Thymus (tissue), 14 donors: ENCODE measurements at places on chromosomes 4 and X.

DNA sequence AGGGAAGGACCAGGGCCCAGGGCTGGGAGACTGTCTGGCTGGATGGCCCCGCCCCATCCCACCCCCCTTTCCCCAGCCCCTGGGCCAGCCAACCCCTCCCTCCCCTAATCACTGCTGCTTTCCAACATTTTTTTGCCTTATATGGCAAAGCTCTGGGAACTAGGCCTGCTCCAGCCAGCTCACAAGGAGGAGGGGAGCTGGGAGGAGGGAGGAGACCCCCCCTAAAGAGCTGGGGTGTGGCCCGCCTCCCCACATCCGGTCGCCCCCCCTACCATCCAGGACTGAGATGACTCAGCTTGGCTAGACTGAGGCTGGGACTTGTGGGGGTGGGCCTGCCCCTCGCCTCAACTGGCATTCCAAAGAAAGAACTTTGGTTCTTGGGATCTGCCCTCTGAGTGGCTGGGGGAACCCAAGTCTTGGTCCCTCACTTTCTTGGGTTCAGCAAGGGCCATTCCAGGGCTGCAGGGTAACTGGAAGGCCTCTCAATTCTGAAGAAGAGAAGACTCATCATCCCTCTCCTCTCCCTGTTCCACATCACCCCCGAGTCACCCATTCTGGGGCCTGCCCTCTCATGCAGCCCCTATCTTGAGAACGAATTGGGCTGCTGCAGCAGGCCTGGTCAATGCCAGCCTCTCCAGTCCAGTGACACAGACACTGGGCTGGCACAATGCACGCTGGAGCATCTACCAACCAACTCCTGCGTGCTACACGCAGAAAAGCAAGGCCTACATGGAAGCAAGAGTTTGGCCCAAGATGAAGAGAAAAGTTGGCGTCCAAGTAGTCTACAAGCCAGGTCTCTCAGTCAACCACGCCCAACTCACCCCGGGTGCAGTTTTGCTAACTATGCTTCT, 4.8 kb downstream of the FLNA start:
- DNase-seq, result no peak

GRCh38 chr4:57544811-57545654, 434.8 kb upstream of the IGFBP7 start:
- DNase-seq, result no peak

DNA sequence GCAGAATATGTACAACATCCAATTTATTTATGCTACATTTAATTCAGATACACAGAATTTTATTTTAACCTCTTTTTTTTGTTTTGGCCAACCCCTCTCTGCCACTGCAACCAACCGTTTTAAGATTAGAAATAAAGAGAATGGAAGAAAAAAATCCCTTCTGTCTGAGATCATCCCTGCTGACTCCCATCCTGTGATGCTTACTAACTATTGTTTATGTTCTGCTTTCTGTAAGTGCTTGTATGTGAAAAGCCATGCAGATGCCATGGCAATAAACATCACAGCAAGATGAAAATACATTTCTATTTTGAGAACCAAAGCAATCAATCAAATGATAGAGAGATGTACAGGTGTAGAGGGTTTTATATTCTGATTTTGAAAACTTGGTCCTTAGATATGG, 70.1 kb downstream of the GABRB1 start:
- DNase-seq, result no peak

GRCh38 chr4:113824396-113824795, 62.9 kb upstream of the CAMK2D start:
- DNase-seq, result no peak

DNA sequence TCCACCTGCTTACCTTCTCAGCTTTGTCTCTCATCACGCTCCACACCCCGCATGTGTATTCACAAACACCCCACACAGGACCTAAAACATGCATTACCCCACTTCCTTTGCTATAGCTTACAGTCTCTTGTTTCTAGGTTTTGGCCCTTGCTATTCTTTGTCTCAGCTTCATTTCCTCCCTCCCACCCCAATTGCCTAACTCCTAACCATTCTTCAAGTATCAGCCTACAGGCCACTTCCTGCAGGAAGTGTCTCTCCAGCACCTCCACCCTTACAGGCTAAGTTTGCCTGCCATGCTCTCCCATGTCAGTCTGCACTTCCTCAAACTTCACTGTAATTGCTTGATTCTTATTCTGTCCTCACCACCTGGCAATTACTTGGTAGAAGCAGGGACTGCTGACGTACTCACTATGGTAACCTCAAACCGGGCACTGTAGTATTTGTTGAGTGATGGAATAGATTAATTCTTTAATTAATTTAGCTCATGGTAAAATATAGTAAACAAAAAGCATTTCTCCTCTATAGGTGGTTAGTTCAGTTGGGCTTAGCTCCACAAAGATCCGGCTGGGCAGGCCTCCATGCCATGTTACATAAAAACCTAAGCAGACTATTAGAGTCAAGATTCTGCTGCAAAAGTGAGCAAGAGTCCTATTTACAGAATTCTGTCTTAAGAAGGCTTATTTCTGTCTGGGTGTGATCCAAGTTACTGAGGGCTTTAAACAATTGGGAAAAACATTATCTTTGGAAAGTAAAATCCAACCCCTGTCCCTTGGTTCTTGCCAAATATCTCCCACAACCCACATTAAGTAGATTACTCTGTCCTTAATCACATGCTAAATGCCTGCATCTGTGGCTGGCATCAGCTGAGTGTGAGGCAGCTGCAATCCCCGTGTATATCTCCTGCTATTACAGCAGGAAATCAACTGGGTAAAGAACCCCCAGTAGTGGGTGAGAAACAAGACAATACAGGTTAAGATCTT, 124.7 kb upstream of the CPEB2 start:
- no peak for DNase-seq

DNA sequence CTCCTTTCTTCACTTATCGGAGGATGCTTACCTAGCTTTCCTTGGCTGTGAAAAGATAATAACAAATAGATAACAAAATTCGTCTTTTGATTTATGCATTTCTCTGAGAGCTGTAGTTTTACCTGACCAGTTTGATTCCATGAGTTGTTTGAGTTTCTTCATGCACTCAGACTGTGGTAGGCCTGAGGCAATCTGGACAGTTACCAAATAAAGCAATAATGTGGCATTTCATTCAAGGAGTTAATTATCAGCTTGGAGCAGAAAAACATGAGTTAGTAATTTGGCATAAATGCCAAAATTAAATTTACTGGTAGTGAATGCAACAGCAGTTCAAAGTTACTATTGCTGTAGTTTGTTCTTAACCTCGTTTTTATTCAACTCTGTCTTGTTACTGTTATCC, 53.5 kb downstream of the FABP2 start:
- DNase-seq, result no peak

DNA sequence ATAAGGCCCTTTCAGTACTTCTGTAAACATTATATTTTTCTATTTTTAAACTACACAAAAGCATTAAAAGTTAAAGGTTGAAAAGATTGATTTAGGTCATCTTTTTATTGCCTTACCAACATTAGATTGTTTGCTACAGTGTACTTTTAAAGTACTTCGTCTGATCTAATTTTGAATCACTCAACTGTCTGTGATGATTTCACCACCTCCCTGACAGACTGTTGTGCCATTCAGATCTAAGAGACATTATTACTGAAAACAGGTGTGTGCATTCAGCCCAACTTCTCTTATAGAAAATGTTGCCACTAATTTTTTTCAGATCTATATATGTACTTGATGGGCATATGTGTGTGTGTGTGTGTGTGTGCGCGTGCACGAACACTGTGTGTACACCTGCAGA, 39.3 kb downstream of the GASK1B start:
- no peak for DNase-seq

DNA sequence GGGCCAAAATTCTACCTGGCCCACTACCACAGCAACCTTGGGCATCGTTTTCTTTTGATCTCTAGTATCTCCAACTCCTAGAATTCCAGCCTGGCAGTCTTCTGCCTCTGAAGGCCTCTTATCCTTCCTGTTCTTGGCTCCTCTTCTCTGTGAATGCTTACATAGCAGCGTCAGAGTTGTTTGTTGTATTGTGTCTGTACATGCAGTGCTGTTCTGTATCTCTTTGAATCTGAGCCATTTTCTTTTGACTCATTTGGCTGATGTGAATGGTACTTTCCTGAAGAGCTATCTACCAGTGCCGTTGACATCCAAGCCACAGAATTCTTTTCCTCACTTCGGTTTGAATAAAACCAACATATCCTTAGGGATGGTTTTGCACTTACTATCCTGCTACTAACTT, 79.2 kb downstream of the TMEM164 start:
- no peak for DNase-seq

- DNase-seq, result no peak
These were observed 136.3 kb downstream of the COL25A1 start for GRCh38 chr4:109166126-109166525.

DNA sequence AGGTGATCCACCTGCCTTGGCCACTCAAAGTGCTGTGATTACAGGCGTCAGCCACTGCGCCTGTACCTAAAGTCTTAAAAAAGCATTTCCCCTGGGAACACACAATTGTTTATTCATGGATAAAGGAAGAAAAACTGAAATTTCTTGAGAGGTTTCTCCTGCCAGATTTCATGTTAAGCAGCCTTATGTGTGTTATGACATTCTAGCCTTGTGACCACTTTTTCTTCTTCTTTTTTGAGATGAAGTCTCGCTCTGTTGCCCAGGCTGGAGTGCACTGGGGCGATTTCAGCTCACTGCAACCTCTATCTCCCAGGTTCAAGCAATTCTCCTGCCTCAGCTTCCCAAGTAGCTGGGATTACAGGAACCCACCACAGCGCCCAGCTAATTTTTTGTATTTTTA, 57.8 kb upstream of the PLAC8 start:
- no peak for DNase-seq

DNA sequence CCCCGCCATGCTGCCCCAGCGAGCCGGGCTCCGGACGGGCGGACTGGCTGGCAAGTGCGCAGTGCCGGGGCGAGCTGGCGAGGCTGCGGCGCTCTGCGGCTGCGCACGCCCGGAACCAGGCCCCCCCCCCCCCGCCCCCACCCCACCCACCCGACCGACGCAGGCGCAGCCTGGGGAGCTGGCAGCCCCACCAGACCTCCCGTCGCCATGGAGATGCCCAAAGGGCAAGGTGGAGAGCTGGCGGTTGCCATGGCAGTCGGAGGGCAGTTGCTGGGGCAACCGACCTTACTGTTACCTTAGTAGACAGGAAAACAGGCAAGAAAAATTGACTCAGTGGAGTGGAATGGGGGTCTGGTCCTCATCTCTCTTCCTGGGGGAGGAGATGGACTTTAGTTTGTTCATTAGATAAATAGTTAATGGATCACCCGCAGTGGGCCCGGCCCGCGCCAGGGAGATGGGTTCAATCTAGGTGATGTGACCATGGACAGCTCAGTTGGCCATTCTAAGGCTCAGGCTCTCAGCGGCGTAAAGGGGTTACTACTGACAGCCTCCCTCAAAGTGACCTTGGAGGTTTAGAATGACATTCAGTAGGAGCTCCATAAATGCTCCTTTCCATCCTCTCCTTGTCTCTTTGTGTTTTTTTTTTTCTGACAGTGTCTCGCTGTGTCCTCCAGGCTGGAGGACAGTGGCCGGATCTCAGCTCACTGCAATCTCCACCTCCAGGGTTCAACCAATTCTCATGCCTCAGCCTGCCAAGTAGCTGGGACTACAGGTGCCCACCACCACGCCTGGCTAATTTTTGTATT, at the start of gene PCSK1N:
Gene PCSK1N (minus strand): TSS at position 87 of the 806 bp plus-strand sequence. CDS start 78 bp downstream, at position 9.
- DNase-seq, result no peak

- no peak for DNase-seq
These were observed 41.0 kb upstream of the AGA start for GRCh38 chr4:177483271-177483670.

GRCh38 chrX:22192419-22193060, 80.2 kb upstream of the CBLL2 start:
- no peak for DNase-seq

DNA sequence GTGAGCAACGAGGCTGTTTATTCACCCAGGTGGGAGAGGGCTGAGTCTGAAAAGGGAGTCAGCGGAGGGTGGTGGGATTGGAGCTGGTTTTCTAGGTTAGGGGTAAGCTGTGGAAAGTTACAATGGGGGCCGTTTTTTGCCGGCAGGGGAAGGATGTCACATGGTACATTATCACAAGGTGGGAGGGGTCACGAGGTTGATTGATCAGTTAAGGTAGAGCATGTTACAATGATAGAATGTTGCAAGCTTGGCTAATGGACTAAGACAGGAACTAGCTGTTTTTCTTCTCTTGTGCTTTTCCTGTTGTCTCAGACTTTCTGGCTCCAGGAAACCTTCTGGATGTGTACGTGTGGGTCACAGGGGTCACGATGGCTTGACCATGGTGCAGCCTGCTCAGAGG, 536.3 kb upstream of the HTR2C start:
- DNase-seq, result no peak
